ENCODE measurements at places on chromosomes 2 and 18.

- DNase-seq: no peak
Measured at GRCh38 chr18:45999536-45999935, 32.4 kb upstream of the EPG5 start.

DNA sequence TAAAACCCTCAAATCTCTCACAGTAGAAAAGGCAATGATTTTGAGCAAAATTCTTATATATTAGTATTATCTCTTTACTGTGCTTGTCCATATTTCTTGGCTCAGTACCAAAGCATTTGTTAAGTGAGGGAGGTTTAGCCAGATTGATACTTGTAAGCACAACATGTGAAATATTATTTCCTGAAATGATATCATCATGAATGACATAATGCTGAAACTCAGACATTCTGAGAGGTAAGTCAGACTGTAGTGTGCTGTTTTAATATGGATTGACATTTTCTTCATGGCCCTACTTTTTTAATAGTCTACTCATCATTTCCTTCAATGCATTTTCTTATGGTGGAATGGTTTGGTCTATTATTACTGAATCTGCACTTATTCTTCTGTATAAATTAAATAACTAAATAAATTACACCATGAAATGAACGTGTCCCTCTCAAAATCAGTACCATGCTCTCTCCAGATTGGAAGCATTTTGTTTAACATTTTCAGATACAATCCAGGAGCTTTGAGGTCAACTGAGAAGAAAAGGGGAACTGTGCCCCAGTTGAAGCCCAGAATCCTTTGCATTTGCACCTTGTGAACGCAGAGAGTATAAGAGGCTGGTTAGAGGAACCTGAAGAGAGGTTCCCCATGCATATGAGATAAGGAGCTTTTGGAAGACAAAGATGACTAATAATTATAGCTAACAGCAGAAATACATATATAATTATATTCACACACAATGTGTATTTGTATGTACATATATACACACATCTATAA lies 50.1 kb upstream of the CRACDL start:
- no peak for DNase-seq

GRCh38 chr2:27174638-27175037 lies 25.8 kb downstream of the TCF23 start:
- DNase-seq: no peak

DNA sequence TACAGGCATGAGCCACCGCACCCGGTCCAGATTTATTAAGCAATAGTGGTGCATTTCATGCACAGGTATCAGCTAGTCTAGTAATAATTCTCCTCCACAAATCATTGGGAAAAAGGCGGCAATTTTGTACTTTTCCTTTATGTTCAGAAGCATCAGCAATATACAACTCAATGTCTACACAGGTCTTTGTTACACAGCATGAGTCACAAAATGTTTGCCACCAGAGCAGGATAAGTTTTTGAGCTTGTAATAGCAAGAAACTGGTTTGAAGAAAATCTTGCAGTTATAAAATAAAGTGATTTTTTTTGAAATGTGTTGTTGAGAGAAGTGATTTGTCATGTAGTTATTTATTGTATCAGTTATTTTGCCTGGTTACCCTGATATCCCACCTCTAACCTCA lies 4.8 kb upstream of the ITPRIPL1 start:
- DNase-seq: no peak

DNA sequence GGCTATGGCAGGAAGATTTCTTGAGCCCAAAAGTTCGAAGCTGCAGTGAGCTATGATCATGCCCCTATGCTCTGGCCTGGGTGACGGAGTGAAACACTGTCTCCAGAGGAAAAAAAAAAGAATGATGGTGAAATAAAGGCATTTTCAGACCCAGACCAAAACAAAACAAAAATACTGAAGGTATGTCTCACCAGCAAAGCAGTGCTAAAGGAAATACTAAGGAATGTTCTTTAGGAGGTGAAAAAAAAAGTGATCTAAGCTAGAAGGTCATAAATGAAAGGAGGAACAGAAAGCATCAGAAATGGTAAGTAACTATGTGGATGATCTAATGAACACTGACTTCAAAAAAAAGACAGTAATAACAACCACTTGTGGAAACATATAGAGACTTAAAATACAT lies 18.7 kb downstream of the SS18 start:
- no peak for DNase-seq

DNA sequence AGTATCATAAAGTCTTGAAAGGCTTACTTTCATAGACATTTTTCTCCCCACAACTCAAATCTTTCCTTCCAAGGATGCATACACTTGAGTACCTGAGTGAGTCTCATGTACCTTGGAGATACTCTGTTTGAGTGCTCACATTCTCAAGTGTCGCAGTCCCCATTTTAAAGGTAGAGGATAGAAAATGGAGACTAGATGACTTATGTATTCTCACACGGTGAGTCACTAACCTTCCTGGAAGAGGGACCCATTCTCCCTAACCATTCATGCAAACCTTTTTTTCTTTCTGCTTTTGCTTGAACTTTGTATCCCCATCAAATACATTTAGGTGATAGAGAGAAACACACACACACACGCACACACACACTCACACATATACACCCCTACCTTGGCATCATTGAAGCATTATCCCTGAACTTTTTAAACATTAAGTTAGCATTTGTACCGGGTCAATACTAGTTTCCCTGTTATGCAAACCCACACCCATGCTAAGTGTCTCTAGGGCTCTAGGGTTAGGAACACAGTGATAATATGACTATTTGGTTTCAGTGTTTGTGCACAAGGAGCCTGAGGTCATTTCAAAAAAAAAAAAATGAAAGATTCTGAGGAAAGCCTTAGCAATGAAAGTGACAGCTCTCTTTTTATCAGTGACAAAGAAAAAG lies 236.2 kb downstream of the IKZF2 start:
- no peak for DNase-seq

- DNase-seq: no peak
Measured at GRCh38 chr18:251572-251971, 16.3 kb downstream of the THOC1 start.

- DNase-seq: no peak
Measured at GRCh38 chr2:8119782-8120505, 561.9 kb upstream of the ID2 start.

GRCh38 chr2:11677136-11678055 lies 7.4 kb upstream of the NTSR2 start:
- no peak for DNase-seq

DNA sequence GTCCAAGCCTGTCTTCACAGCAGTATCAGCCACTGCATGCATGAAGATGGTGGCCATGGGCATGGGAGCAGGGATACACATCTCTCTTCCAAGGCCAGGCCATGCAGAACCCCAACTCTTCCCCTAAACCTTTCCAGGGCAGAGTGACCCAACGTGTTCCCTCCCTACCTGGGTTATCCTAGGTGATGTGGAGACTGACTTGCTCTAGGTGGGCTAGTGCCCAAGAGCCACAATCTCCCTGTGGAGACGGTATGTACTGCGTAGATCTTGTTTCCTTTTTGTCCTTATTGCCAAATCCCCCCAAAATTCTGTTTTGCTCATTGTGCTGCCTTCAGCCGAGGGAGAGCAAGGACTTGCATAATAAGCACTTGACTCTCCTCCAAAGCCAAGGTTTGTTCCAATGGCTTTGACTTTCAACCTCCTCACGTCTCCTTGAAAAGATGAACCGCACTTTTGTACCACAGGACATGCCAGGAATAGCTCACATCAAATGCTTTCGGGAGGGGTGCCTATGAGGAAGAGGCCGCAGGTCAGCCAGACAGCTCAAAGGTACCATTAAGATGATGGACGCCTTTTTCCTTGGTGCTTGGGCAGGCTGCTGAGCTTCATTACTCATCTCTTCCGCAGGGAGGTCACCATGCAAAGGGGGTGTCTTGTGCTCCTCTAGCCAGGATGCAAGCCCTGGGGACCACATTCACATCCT lies 76.2 kb upstream of the GLI2 start:
- no peak for DNase-seq

DNA sequence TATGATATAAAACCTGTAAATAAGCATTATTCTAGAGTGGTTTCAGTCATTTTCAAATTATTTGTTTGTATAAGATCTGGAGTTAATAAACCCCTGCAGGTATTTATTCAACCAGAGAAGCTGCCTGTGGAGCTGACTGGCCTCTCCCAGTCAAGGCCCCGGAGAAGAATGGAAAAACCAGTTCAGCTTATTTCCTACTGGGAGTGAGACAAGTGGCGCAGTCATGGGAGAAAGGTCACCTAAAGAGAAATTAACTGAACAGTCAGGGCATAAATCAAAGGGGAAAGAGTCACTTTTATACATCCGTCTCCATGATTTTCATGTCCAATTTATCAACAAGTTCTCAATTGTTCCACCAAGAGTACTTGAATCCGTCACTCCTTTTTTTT lies 240.9 kb downstream of the RNF152 start:
- no peak for DNase-seq

- DNase-seq: no peak
Measured at GRCh38 chr18:70334728-70335329, 46.0 kb downstream of the SOCS6 start.

- DNase-seq: no peak
Measured at GRCh38 chr18:42813570-42813969, 301.9 kb downstream of the RIT2 start.

DNA sequence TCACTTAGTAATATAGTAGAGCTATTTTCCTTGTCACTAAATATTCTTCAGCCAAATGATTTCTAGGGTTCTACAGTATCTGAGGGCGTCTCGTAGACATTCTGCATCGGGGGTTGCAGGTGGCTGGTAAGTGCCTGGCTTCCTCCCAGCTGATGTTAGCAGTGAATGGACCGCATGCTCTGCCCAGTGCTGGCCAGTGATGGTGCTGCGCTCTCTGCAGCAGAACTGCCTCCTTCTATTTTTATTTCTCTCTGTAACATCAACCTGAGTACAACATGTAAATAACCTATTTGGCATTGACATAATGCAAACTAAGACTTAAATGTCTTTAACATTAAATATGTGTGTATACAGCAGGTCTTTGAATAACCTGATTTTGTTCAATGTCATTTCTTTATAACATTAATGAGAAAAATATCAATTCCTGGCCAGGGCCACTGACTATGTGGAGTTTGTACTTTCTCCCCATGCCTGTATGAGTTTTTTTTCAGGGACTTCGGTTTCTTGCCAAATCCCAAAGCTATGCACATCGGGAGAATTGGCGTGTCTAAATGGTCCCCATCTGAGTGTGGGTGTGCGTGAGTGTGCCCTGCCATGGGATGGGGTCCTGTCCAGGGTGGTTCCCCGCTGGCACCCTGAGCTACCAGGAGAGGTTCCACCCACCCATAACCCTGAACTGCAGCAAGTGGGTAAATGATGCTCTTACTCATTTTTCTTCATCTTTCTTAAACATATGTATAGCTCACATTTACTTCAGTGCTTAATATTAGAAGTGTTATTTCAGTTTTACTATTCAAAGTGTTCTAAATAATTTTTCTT lies 278.2 kb upstream of the EPAS1 start:
- DNase-seq: no peak

DNA sequence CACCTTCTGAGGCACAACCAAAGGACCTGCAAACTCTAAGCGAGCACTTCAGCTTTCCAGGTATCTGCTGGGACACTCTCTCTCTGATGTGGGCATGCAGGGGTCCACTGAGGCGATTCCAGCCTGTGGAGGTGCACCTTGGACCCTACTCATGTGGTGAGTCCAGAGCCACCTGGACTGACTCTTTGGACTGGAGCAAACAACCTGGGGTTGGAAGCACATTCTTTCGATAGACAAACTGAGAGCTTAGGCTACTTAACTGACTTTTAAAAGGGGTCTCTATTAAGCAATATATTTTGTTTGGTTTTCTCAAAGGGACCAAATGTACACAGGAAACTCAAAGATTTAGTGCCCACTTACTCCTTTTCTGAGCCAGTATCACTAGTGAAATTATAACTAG lies 51.6 kb downstream of the FRZB start:
- no peak for DNase-seq

- no peak for DNase-seq
Measured at GRCh38 chr2:143142598-143142997, 13.4 kb downstream of the ARHGAP15 start.

- DNase-seq: no peak
Measured at GRCh38 chr2:220227266-220227920, 600.0 kb downstream of the SLC4A3 start.

GRCh38 chr2:97707362-97708047 lies 5.9 kb upstream of the ZAP70 start:
- no peak for DNase-seq

- no peak for DNase-seq
Measured at GRCh38 chr2:168465594-168465993, 9.5 kb downstream of the CERS6 start.

- no peak for DNase-seq
Measured at GRCh38 chr18:59628995-59629394, 68.2 kb downstream of the CCBE1 start.

GRCh38 chr18:64180617-64181016 lies 31.7 kb upstream of the LINC00305 start:
- DNase-seq: no peak

- DNase-seq: no peak
Measured at GRCh38 chr2:132577686-132578085, 92.3 kb downstream of the LYPD1 start.

DNA sequence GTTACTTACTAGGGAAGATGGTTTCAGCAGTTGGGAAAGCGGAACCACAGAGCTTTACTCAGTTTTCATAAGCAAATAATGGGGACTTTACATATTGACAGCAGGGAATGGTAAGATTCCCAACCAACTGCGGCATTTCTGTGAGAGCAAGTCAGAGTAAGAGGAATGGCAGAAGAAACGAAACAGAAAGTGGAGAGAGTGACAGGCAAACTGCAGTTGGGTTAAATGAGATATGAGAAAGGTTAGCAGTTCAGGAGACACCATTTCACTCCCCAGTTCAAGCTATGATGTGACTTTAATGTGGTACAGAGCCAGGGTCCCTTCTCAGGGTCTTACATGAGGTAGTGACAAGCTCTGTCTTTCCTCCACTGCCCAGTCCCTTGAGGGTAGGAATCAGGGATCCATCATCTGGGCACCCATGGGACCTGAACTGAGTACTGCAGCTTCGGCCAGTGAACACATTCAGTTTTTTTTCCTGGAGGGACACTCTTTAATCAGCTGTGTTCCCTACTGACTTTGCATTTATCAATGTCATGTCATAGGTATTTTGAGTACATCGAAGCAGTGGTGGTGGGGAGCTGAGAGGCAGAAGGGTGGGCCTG lies 33.0 kb upstream of the GREB1 start:
- no peak for DNase-seq

- no peak for DNase-seq
Measured at GRCh38 chr18:51330148-51330547, 132.7 kb upstream of the MEX3C start.

DNA sequence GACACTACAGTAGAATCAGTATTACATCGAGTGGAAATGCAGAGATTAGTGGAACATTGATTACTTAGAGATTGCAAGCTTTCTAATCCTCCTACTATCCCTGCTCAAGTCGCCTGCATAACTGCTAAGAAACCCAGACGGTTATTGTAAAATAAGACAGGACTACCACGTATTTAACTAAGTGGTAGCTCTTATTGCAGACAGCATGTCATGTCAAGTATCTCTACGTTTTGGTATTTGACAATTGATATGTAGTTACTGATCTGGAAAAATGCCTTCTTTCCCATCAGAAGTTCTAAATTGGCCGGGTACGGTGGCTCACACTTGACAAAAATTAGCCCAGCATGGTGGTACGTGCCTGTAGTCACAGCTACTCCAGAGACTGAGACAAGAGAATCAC lies 404.1 kb downstream of the CBLN2 start:
- no peak for DNase-seq

Data from activated naive CD4-positive, alpha-beta T cell treated with Interleukin-2 at 50 U/mL for 16 hours (primary cell).